ENCODE measurements at places on chromosomes 5 and 9.
A peak's percentile ranks its signal among the peaks of the same experiment; 100 is the strongest.

GRCh38 chr5:42988568-42988967 lies 51.6 kb downstream of the ANXA2R start:
- DNase-seq = no peak

GRCh38 chr9:123696476-123696875 lies 233.4 kb downstream of the DENND1A start:
- DNase-seq = no peak

DNA sequence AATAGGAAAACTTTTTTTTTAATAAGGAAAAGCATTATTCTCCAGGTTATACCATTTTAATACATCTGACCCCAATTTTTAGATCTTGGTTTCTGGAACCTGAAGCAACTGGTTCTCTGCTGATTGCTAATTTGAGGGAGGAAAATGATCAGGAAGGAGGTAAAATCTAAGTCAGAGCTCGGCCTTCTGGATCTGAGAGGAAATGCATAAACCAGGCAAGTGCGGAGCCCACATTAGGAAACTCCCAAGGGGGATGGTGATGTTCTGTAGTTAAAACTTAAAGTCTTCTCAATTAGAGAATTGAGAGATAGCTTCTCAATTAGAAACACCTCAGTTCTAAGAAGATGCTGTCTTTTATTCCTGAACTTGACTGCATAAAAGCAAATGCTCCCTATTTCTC lies 113.5 kb downstream of the TSSK1B start:
- DNase-seq = no peak

DNA sequence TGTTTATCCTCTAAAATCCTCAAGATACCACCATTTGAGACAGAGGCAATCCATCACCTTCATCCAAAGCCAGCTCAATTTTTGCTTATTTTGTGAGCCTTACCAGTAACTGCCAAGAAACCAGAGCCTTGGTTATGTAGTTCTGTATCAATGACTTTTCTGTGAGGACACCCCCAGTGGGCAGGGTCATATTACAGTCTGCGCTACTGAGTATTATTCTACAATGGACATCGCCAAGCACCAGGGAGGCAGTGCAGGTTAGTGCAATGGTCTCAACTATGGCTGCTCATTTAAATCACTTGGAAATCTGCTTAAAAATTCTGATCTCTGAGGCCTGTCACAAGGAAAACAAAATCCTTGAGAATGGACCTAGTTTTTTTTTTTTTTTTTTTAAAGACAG lies 90.5 kb upstream of the NIPAL4 start:
- DNase-seq = no peak

GRCh38 chr5:176447591-176447977 lies 601 bp upstream of the FAF2 start:
- DNase-seq = peak; percentile 2

- DNase-seq = no peak
Observed at GRCh38 chr5:171647043-171647903, 138.3 kb upstream of the SMIM23 start.

GRCh38 chr9:91836515-91836914 lies 113.5 kb downstream of the ROR2 start:
- DNase-seq = no peak

DNA sequence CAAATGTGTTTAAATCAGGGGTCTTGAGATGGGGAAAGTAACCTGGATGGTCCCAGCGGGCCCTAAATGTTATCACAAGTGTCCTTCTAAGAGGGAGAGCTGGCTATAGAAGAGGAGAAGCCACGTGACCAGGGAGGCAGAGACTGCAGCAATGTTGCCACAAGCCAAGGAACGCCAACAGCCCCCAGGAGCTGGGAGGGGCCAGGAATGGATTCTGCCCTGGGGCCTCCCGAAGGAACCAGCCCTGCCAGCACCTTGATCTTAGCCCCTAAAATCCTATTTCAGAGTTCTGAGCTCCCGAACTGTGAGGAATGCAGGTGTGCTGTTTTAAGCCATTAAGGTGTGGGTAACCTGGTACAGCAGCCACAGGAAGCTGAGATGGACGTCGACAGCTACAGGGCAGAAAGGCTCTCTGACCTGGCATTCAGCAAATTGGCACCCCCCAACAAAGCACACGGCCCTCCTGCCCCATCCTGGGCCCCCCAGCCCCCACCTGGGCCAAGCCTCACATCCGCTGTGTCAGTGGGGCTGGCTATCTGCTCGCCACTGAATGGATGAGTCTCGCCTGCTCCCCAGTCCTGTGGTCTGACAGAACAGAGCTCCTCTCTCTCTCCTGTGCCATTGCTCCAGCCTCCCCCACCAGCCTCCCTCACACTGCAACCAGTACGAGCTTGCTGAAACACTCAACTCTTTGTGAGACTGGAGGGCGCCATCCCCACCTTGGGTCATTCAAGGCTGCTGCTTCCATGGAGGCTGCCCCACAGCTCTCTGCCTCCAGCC lies 78.8 kb downstream of the ADAMTS2 start:
- DNase-seq = no peak

- DNase-seq = no peak
Observed at GRCh38 chr9:129569502-129570449, 51.1 kb downstream of the C9orf50 start.

- DNase-seq = no peak
Observed at GRCh38 chr9:94805585-94805984, 79.1 kb downstream of the AOPEP start.

DNA sequence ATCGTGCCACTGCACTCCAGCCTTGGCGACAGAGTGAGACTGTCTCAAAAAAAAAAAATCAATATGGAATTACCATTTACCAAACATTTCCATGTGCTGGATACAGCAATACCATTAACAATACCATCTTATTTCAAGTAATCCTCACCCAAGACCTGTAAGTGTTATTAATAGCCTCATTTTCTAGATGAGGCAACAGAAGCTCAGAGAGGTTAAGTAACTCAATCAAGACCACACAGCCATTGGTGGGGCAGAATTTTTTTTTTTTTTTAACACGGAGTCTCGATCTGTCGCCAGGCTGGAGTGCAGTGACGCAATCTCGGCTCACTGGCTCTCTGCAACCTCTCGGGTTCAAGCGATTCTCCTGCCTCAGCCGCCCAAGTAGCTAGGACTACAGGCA lies 3.6 kb upstream of the FIBCD1 start:
- DNase-seq = no peak

DNA sequence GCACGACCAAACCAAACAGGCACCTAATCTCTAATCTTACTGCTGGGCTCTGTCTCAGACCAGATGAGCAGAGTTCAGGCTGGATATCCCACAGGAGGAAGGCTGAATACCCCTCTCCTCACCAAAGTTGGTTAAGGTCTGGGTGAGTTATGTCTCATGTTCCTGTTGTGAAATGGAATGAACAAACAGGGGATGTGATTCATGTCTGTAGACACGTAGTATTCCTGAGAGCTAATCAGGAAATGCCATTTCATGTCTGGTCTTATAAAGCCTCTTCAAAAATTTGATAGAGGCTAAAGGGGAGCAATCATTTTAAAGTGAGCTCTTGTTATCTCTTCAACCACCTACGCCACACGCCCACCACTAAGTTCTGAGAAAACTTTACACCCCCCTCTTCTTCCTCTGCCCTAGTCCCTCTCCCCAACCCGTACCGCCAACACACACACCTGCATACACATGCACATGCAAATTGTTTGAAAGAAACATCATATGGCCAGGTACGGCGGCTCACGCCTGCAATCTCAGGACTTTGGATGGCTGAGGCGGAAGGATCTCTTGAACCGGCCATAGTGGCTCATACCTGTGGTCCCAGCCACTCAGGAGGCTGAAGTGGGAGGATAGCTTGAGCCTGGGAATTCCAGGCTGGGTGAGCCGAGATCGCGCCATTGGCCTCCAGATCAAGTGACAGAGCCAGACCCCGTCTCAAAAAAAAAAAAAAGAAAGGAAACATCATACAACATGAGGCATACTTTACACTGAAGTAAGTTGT lies 69.8 kb upstream of the RAI14 start:
- DNase-seq = no peak

DNA sequence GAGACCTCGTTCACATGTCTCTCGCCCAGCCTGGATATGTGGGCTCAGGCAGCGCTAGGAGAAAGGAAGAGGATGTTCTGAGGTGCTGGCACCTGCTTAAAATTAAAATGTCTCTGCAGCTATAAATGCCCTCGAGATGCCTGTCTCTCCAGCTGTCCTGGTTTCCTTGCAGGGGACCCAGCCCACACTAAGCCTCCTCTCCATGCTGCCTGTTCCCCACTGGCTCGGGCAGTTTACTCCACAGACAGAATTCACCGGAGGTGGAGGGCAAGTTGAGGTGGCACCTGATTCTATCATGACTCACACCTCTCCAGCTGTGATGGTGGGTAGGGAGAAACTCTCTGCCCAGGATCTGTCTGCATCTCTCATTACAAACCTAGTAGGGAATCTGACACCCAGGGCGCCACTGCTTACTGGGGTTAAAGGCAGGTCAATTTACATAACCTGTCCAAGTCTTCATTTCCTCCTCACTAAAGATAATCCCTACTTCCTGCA lies 420.9 kb downstream of the SPOCK1 start:
- DNase-seq = no peak

DNA sequence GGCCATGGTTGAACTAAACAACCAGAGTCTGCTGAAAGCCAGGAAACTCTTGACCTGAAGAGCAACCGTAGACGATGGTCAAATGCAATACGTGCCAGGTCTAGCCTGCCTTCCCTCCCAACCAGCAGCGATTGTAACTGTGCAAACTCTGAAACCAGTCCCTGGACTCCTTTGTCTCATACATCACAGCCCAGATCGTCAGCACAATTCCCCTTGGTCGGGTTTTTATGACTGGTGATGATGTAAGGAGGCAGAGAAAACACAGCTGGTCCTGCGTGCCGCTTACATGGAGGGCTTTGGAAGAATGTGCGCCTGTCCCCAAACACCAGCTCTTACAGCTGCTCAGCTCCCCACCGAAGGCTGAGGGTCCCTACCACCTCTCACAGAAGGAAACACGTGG lies 24.6 kb downstream of the SMIM23 start:
- DNase-seq = no peak

GRCh38 chr5:133702791-133703770 lies 90.7 kb upstream of the FSTL4 start:
- DNase-seq = no peak

DNA sequence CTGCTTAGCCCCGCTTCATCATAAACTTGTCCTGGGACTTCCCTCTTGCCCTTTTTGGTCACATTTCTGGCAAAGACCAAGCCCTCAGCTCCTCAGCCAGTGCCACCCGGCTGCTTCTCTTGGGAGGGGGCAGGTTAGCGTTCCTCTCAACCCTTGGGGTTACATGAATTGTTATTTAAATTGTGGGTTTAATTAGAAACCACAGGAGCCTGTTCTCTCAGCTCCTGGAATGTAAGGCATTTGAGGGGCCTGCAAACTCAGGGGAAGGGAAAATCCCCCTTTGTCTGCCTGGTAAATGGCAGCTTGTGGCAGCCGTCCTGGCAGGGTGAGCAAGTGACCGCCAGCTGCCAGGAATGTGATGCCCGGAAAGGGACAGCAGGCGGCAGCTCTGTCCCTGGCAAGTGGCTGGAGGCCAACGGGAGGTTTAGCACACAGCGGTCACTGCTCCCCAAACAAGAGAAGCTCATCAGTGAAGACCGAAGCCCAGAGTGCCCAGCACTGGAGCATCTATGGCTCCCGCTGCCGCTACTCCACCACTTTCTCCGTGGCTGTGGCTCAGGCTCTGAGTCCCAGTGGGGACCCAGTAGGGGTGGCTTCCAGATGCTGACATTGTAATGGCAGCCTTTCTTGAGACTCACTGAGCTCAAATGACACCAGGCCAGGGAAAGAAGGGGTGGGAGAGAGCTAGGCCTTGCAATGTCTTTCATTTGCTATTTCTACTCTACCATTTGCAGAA lies 51.7 kb downstream of the SHB start:
- DNase-seq = no peak

DNA sequence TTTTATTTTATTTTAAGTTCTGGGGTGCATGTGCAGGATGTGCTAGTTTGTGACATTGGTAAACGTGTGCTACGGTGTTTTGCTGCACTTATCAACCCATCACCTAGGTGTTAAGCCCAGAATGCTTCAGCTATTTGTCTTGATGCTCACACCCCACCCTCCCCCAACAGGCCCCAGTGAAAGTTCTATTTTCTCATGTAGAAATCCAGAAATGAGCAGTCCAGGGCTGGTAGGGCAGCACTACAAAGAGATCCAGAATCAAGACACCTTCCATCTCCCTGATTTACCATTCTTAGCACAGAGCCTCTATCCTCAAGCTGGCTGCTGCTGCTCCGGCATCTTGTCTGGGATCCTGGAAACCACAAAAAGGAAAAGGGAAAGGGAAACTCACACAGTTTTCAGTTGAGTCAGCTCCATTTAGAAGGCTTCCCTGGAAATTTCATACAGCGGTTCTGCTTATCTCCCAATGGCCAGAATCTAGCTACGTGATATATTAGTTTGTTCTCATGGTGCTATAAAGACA lies 85.4 kb upstream of the SMARCA2 start:
- no peak for DNase-seq

GRCh38 chr5:145449794-145450193 lies 385.3 kb downstream of the PRELID2 start:
- DNase-seq = no peak

- no peak for DNase-seq
Observed at GRCh38 chr9:126125992-126126409, 200.6 kb upstream of the MVB12B start.

Measured in stimulated activated CD8-positive, alpha-beta memory T cell treated with anti-CD3 and anti-CD28 coated beads, Interleukin-7, amount 100 ng/mL, for 48 hours (primary cell).